Natural killer cell (primary cell): ENCODE measurements at places on chromosomes 4 and X. TPM values are rescaled to one million over a fixed set of nuclear protein-coding genes. Genes with fewer than 3 reads are reported as not detected.

Gene SLC25A14
- total RNA-seq, result 17.6 TPM

GRCh38 chr4:58502839-58503238, 1392.7 kb upstream of the IGFBP7 start:
- DNase-seq, result no peak

GRCh38 chr4:78032446-78032845, 24.7 kb upstream of the FRAS1 start:
- no peak for DNase-seq

DNA sequence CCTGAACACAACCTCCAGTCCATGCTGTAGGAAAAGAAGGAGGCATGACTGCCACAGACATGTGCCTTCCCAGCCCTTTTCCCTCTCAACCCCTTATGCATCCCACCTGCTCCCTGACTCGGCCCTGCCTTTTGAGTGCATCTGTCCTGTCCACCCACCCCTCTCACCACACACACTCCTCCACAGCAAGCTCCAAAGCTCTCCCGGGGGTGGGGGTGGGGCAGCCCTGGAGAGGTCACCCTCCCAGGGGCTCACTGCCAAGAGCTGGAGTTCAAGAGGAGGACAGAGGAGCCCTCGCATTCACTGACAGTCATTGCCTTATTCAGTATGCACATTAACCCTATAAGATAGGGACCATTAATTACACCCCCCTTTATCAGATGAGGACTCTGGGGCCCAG, 46.6 kb upstream of the MAMLD1 start:
- DNase-seq, result no peak

GRCh38 chr4:121100093-121100775, 27.9 kb upstream of the NDNF start:
- no peak for DNase-seq

GRCh38 chr4:8248091-8248490, 21.5 kb upstream of the HTRA3 start:
- no peak for DNase-seq

DNA sequence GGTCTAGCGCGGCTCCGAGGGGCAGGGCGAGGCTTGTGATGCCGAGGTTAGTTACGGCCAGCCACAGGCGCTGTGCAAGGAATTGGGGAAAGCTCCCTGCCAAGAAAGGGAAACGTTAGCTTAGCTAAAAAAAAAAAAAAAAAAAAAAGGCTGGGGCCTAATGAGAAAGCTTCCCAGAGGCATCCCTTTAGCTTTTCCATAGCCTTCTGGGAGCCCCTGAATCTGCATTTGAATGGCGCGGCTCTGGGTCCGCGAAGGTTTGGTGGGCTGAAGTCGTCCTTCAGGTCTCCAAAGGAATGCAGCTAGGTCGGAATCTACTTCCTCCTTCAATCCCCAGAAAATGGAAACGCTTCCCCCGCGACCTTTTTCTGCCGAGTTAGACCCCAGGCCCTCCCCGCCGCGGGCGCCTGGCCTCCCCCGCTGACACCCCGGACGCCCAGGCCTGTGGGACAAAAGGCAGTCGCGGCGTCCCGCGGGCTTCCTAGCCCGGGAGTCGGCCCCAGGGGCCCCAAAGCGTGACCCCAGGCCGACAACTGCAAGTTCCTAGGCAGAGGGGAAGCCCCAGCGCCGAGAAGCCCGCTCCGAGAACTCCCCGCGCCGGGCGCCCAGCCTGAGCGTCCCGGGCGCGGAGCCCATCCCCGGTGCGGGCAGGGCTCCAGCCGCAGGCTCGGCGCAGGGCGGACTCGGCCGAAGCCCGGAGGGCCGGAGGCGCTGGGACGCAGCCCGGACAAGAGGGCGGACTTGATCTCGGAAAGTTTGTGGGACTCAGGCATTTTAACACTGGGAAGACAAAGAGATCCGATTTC, 605 bp upstream of the FAT1 start:
- no peak for DNase-seq

DNA sequence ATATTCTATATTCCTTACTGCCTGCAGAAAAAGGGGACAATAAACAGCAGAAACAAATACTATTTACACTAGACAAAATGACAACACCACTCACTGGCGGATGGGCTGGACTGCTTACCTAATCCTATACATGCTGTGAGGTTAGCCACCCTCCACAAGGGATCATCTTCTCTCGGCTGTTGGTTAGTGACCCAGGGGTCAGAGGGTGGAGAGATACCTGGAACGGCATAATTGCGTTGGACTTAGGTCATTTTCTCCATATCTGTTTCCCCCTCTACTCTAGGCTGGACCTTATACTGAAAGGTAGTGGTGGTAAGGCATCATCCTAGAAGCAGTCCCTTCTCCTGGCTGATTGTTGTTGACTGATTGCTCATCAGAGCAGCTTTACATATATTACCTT, 286.8 kb upstream of the UGT8 start:
- no peak for DNase-seq

DNA sequence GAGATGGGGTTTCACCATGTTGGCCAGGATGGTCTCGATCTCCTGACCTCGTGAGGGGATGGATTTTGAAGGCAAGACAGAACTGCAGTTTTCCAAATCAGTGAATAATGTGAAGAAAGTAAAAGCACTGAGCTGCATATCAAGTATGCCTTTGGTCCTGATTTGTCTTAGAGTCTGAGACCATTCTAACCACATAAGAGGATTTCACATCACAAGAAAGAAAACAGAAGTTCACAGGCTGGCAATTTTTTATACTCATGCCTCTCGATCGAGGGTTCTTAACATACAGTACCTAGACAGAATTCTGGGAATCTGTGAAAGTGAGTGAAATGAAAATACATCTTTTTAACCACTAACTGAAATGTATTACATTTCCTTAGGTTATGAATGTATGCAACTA, 23.3 kb downstream of the CHIC2 start:
- peak; percentile 42 for DNase-seq

GRCh38 chr4:1337376-1337831, 9.6 kb upstream of the UVSSA start:
- DNase-seq, result no peak

DNA sequence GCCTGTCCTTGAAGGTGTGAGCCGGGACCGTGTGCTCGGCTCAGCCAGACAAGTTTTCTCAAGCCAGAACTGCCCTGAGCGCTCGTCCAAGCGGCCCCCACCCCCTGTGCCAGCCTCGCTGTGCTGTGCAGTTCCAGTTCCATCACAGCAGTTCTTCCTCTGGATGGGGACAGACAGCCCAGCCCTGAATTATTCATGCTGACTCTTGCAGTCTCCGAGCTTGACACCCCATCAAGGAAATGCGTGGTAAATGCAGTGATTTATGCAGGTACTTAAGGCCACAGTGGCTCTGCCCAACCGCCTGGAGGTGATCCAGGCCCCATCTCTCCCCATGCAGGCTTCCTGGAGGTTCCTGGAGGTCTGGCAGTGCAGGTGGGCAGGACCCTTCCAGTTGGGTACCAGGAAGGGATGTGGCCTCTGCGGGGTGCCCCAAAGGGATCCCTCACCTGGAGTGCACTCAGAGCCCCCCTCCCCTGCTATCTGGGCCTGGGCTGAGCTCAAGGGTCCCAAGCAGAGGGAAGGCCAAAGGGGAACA, 44.8 kb upstream of the HMX1 start:
- no peak for DNase-seq

GRCh38 chrX:133440081-133440796, 24.9 kb upstream of the GPC4 start:
- no peak for DNase-seq

DNA sequence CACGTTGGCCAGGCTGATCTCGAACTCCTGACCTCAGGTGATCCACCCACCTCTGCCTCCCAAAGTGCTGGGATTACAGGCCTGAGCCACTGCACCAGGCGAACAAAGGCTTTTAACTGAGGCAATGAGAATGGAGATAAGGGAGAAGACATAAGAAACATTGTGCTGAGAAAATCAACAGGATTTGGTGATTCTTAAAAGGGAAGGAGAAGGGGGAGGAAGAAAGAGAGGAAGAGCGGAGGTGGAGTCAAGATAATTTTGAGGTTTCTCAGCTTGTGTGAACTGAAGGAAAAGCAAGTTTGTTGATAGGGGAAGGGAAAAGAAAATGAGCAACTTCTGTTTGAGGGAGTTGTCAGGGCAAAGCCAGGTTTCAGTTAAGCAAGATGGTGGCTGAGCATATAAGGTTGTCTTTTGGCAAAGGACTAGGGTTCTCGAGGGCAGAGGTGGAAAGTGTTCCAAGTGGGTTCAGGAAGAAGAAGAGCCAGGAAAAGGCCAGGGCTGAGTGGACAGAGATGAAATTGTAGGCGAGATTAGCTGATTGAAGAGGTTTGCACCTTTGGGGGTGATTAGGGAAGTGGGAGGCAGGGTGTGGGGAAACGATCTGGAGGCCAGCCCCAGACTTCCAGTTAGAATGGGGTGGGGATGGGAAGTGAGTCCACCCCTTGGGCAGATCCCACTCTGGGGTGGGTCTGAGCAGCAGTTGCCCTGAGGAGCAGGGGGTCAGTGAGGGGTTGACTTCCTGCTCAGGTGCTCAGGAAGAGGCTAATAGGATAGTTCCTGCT, 7.8 kb downstream of the DOCK11 start:
- no peak for DNase-seq

Gene ARHGAP36
- not detected for total RNA-seq

DNA sequence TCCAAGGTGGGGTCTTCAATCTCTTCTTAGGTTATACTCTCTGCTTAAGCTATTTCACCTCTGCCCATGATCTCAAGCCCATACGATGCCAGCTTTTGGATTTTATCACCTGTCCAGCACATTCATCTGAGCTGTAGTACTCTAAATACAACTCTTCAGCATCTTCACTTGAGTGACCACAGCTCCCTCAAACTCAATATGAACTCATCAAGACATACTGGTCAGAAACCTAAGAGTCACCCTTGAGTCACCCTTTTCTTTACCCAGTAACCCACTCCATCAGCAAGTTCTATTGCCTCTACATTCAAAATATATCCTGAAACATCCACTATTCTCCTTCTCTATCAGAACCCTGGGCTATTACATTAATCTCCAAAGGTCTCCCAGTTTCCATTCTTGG, 69.4 kb downstream of the DCHS2 start:
- DNase-seq, result no peak

- DNase-seq, result no peak
These were observed 1.3 kb downstream of the VMA21 start for GRCh38 chrX:151398346-151398745.

DNA sequence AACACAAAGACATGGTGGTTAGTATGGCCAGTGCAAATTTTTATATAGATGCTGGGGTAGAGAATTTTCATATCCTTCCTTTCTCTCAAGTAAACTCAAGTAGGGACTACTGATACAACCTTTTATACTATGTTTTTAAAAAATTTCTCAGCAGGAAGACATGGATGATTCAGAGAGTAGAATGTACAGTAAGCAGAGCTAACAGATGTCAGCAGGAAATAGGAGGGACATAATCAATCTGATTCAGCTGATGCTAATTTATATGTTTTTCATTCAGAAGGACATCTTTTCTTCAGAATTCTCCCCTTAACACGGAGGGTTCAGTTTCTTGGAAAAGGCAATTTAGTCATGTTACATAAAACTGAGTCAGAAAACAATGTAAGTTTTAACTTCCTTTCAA, 95.4 kb downstream of the GRIA2 start:
- DNase-seq, result no peak

- no peak for DNase-seq
These were observed 30.1 kb downstream of the HPF1 start for GRCh38 chr4:169727616-169728015.

DNA sequence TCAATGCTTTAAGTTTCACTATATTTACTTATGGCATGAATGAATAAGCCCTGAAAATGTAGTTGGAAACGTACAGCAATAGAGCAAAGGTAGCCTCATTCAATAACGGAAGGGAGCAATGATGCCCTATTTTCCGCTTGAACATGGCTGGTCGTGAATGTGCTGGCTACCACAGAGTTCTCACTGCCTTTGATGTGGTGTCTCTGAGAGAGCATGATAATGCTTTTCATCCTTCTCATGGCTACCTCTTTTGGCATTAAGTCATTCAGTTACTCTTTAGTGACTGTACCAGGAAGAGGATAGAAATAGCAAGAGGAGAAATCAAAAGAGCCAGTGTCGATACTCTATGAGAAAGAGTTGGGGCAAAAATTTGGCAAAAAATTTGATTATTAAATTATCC, 308.0 kb downstream of the PPP3CA start:
- no peak for DNase-seq

Gene NALF2
- total RNA-seq, result not detected

DNA sequence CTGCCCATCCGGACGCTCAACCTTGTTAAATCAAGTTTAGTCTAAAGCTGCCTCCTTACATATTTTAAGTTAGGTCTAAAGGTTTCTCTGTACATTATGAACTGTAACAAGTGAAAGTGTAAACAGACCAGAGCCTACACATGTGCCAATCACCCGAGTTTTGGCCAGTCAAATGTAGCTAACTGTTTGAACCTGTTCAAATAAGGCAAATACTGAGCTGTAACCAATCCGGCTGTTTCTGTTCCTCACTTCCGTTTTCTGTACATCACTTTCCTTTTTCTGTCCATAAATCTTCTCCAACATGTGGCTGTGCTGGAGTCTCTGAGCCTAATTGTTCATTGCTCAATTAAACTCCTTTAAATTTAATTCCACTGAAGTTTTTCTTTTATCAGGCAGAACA, 113.3 kb upstream of the SHISA3 start:
- no peak for DNase-seq

GRCh38 chrX:112888916-112889315, 48.3 kb upstream of the AMOT start:
- no peak for DNase-seq

DNA sequence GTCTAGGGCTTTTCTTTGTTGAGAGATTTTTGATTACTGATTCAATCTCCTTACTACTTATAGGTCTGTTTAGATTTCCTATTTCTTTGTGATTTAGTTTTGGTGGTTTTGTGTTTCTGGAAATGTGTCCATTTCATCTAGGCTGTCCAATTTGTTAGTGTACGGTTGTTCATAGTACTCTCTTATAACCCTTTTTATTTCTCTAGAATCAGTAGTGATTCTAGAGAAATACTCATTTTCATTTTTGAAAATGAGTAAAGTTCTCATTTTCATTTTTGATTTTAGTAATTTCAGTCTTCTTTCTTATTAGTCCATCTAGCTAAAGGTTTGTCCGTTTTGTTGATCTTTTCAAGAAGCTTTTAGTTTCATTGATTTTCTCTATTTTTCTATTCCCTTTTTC, 7.5 kb downstream of the IL13RA1 start:
- DNase-seq, result no peak

DNA sequence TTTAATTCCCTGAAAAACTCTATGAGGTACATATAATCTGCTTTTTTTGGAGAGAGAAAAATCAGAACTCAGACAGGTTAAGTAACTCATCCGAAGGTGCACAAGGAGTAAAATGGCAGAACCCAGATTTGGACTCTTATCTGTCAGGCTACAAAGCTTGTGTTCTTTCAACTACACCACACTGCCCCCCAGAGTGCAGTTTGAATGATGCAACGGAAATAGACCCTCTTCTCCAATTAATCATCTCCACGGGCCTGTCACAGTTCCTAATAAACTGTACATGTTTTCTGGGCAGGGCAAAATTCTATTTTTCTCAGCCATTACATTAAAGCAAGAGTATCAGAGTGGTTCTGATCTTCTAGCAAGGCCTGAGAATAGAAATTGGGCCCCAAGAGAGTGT, 35.3 kb upstream of the DCX start:
- peak; percentile 1 for DNase-seq

Gene FAM47A
- total RNA-seq, result not detected
